ENCODE measurements at places on chromosomes 2 and 18.

DNA sequence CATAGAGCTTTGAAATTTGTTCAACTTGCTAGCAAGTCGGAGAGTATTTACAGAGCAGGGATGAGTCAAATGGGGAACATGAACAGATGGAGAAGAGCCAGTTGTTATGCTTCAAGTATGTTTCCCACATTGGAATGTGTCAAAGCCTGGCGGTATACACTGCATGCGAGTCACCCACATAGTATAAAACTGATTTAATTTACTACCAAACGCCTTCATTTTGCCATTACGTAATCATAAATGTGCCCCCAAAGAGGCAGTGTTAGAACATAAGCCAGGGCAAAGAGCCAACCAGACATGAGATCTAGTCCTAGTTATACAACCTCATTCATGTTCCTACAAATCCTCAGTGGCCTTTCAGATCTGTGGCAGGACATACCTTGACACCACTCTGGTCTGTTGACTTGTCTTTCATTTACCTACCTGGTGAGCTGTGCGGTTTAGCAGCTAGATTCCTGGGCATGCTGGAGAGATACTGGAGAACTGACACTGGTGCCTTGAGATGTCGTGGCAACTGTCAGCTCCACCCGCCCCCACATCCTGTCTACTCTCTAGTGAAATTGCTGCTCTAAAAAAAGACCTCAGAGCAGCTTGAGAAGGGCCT lies 21.7 kb upstream of the NRP2 start:
- no peak for DNase-seq

GRCh38 chr18:50111398-50111797 lies 83.5 kb downstream of the MYO5B start:
- no peak for DNase-seq

GRCh38 chr18:75496151-75496550 lies 68.6 kb upstream of the SMIM21 start:
- DNase-seq, result no peak

GRCh38 chr2:237065071-237065377 lies 20.7 kb upstream of the COPS8 start:
- DNase-seq, result no peak

GRCh38 chr2:144830543-144830942 lies 310.6 kb upstream of the ZEB2 start:
- DNase-seq, result no peak

DNA sequence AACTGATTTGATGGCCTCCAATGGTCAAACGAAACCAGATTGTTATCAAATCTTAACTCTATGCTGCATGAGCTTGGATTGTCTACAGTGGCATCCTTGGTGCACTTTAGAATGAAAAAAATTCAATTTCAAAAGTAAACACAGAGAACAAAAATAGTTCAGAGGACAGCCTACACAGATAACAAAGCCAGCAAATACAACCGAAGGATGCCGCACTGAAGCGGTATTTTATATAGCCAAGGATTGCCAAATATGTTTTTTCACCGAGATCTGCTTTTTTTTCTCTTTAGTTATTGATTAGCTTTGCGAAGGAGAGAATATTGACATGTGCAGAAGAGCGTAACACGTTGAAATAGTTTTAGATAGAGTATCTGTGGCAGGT lies 72.0 kb downstream of the SLC4A3 start:
- DNase-seq, result no peak

- no peak for DNase-seq
Measured at GRCh38 chr2:235616885-235617284, 123.0 kb downstream of the AGAP1 start.

- no peak for DNase-seq
Measured at GRCh38 chr2:3625186-3625585, 30.3 kb downstream of the COLEC11 start.

- DNase-seq, result no peak
Measured at GRCh38 chr2:219641390-219642068, 14.1 kb downstream of the SLC4A3 start.

DNA sequence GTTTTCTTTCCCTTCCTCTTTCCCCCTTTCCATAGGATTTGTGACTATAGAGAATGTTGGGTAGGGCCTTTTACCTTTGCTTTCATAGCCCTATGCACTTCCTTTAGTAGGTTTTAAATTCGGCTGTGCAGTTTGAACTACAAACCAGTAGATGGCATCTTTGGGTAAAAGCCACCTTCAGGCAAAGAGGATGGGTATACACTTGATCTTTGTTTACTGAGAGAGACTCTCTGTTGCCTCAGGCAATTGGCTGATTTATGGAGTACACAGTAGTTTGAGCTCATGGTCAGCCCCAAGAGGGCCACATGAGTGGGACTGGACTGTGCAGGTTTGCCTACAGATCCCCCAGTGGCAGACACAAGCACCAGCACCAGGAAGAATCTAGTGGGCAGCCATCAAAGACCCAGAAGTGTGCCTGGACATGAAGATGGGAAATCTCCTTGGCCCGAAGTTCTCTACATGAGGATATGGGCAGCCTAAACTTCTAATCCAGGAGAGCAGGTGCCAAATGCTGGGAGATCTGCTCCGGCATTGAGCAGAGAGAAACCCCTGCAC lies 1304.3 kb upstream of the DDX18 start:
- DNase-seq, result no peak

DNA sequence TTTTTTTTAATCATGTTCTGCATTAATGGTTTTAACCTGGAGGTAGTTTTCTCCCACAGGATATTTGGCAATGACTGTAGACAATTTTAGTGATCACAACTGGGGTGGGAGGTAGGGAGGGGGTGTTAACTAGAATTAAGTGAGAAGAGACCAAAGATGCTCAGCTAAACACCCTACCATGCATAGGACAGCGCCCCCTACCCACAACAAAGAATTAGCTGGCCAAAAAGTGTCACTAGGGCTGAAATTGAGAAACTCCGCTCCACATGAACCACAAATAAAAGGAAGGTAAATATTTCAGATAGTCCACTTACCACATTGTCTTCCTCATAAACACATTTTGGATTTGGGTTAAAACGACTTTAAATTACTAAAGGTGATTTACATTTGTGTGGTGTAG lies 942.6 kb downstream of the SUCLG1 start:
- no peak for DNase-seq

DNA sequence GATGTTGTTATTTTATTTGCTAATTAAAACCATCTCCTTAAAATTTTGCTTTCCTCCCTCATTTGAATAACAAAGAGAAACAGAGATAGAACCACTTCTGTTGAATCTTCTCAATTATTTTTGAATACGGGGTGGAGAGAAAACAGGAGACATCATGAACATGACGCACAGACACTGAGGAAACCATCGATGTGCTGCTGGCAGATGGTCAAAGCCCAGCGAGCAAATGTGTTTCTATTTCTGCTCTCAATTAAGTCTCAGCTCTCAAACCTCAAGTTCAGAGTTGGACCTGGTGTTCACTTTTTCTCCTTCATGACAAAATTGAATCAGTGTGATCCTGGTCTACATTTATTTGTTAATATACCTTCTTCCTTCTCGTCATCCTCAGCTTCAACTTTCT lies 36.1 kb upstream of the TWIST2 start:
- no peak for DNase-seq

DNA sequence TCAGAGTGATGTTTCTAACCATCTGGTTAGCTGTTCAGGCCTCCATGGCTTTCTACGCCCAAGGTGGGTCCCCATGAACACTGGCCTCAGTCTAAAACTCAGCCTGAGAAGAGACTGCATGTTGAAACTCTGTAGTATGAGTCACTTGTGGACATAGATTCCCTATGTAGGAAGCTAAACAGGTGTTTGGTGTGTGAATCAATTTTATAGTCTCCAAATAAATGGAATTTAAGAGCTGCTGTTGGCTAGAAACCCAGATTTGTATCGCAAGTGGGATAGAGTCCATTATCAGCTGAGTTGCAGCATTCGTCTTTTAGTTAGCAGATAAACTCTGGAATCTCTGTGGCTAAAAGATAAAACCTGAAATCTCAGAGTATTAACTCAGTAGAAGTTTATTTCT lies 131.4 kb downstream of the KCNS3 start:
- no peak for DNase-seq

GRCh38 chr2:96537734-96538486 lies 1.4 kb downstream of the ARID5A start:
- no peak for DNase-seq

- DNase-seq, result no peak
Measured at GRCh38 chr2:28406276-28407096, 13.8 kb downstream of the FOSL2 start.

DNA sequence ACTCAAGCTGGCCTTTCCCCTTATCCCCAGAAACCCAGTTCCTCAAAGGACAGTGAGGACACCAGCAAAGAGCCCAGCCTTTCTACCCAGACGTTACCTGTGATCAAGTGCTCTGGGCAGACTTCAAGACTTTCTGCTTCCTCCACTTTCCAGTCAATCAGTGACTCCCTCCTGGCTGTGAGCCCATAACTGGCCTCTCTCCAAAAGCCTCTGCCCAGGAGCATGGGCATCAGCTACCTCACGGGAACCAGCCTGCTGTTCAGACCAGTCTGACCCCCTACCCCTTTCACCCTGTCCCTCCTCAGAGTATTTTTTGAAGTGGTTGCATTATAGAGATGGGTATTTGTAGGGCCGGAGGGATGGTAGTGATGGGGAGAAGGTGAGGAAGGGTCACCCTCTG lies 27.7 kb upstream of the CYP27A1 start:
- no peak for DNase-seq

DNA sequence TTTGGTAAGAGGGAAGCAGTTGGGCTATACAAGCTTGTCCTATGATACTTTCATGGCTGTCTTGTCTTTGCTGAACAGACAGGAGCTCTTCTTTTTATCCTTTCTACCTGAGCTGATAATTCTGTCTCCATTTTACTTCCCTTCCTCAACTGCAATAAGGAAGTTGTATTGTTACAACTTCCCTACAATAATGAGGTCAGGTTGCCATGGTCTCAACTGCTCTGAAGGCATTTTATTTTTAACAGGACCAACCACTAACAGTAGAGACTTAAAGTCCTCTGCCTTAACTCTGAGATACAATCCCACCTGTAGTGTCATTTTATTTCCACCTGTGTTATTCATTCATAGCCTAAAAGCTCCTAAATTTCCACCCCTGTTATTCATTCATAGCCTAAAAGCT lies 118.6 kb upstream of the PGAP1 start:
- DNase-seq, result no peak

DNA sequence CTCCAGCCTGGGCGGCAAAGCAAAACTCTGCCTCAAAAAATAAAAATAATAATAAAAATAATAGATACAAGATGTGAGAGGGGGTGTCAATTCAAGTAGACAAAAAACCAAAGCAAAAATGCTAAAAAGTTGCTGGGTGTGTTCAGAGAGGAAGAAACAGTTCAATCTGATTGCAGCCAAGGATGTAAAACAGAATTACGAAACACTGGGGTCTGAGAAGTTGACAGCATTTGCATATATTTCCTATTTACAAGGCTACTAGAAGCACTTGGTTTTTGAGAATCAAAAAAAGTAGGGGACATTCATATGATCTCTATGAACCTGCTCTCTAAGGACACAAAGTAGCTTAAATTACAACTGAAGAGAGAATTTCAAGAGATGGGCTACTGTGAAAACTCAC lies 7.6 kb downstream of the TRIP12 start:
- no peak for DNase-seq

- DNase-seq, result no peak
Measured at GRCh38 chr2:196376984-196377877, 205.9 kb upstream of the STK17B start.

GRCh38 chr2:202091476-202091875 lies 18.4 kb downstream of the KIAA2012 start:
- DNase-seq, result no peak

GRCh38 chr2:75320898-75321598 lies 121.7 kb upstream of the TACR1 start:
- no peak for DNase-seq

DNA sequence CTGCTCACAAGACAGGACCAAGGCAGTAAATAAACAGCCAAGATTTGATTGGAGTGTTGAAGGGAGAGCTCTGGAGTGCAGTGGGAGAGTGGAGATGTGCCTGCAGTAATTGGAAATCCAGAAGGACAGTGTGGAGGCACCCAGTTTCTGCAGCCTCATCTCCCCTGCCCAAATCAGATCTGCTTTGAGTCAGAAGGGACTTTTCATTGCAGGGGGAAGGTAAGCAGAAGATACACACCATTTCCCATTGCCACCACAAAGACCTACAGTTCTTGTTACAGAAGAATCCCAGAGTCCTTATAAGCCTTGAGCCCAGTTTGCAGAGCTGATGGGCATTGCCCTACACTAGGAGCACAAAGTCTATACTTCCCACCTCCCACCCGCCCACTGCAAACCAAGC lies 27.2 kb upstream of the GCFC2 start:
- DNase-seq, result no peak

DNA sequence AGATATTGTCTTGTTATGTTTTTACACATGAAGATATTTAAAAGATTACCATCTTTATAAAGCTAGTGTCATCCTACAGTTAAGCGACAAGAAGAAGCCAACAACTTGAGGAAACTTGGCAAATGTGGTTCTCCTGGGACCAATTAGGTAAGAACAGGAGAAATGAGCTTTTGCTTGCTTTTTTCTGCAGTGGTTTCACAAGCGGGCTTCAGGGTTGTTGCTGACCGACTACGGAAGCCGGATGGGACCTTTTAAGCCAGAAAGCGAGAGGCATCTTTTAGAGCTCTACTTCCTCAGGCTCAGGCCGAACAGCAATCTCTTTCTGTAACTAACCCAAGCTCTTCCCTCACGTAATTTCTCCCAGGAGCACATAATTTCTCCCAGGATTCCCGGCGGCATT lies 256.5 kb downstream of the CNTNAP5 start:
- no peak for DNase-seq

DNA sequence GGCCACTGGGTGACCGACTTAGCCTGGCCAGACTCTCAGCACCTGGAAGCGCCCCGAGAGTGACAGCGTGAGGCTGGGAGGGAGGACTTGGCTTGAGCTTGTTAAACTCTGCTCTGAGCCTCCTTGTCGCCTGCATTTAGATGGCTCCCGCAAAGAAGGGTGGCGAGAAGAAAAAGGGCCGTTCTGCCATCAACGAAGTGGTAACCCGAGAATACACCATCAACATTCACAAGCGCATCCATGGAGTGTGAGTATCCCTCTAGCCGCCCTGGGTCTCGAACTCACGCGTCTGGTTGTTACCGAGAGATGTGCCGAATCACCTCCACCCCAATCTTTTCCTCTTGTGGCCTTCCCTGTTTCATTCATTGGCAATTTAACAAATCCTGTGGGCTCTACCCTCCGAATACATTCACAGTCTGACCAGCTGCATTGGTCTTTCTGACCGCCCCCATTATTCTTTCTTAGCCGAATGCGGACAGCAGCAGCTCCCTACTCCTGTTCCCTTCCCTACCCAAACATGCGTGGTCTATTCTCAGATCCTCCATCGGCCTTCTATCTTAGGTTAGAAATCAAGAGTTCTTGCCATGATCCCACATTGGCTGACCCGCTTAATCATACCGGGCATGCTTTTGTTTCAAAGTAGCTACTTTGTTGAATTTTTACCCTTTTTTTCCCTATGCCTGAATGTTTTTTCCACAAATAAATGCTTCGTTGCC lies 631 bp downstream of the RPL31 start:
- DNase-seq, result no peak

- no peak for DNase-seq
Measured at GRCh38 chr18:67926929-67927864, 410.7 kb upstream of the DSEL start.

Measured in NCI-H1092 (cell line).